ENCODE measurements at places on chromosomes 7 and 10.

DNA sequence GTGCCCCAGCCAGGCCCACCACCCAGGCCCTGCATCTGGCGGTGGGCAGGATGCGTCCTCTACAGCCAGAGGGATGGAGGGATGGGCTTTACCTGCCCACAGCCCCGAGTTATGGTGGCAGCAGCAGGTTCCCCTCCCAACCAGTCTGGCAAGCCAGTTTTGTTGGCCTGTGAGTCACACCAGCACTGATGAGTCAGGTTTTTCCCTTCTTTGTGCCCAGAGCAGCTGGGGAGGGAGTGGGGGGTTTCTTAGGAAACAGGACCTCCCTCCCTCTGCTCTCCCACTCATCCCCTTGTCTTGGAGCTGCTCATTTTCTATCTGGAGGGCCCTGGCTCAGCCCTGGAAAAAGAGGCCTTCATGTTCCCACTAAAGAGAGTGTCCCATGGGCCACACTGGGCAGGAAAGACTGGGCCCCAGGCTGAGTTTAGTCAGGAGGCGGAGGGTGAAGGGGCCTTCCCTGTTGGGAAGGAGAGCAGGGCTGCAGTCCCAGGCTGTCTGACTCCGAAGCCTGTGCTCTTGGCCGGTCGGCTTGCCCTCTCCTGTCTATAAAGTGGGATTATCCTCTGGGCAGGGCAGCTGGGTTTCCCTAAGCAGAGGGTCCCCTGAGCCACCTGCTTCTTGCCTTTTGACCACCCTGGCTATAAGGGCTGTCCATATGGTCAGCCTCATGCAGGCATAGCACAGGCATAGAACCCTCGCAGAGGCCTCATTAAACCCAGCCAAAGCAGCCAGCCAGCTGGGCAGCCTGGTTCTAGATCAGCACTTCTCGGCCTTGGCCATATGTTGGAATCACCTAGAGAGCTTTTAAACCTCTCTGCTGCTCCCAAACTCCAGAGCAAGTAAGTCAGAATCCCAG, 30.2 kb upstream of the ANKRD2 start:
- DNase-seq, result peak; percentile 49

DNA sequence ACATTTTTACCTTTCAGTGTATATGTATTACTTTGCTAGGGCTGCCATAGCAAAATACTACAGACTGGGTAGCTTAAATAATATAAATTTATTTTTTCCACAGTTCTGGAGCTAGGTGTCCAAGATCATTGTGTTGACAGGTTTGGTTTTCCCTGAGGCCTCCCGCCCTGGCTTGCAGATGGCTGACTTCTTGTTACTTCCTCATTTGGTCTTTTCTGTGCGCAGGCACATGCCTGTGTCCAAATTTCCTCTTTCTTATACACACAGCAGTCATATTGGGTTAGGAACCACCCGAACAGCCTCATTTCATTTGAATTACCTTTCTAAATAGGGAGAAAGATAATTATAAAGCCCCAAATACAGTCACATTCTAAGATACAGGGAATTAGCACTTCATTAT, 521.6 kb upstream of the SORCS1 start:
- no peak for DNase-seq

- DNase-seq, result no peak
These were observed 12.1 kb downstream of the TMEM236 start for GRCh38 chr10:17764142-17764541.

DNA sequence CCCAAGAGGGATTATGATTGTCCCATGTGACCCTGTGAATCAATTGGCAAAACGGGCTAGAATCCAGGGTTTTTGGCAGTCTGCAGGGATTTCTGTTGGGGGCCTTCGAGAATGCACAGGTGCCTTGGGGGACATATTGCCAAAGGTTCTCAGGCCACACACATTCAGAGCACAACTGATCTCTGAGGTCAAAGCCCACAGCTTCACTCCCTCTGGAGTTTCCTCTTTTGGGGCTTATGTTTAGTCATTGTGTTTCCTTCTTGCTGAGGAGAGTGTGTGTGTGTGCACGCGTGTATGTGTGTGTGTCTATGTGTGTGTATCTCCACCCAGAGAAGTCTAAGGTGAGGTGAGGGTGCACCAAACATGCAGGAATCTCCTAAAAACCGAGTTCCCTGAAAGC, 8.8 kb downstream of the PPIF start:
- no peak for DNase-seq

DNA sequence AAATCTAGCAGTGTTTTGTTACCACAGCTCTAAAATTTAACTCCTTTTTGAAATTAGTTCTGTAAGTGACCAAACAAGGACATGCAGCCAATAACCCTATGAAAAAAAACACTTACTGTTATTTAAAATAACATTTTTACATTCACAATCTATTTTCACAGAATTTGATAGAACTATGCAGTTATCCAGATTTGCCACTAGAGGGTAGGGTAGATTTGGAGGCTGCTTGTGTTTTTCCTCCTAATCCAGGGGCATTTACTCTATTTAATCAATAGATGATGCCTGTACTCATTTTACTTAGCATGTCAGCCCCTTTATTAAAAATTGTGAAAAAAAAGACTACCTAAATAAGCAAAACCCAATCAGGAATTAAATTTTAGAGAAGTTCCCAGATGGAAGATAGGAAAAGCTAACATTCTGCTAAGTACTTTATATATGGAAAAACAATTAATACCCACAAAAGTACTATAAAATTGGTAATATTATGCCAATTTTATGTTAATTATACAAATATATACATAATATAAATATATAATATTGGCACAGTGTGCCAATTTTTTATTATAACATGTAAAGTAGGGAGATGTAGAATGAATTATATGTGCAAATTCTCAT, 18.1 kb upstream of the LIPK start:
- DNase-seq, result no peak

DNA sequence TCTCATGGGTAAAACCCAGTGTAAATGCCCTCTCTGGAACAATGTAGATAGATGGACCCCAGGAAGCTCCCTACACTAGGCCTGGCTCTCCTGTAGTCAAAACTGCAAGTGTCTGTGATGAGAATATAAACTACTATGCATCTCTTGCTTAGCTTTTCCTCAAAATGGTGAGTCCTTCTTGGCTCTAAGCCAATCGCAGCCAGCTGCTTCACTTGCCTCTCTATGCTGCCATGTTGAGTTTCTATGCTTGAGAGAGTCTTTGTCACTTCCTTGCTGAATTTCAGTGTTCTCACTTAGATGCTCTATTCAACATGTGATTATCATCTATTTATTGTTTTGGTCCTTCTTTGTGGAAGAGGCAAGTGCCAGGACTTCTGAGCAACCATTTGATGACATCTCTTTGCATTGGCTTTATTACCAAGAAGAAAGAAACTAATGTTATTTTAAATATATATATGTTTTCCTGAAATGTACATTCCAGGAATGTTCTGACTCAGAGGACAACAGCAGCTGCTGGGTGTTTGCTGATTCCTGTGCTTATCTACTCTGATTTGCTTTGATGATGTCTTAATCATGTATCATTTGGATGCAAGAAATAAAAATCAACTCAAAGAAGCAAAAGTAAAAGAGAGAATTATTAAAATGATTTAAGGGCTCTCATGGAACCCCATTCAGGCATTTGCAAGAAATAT, 16.6 kb downstream of the TAS2R40 start:
- DNase-seq, result no peak

- DNase-seq, result no peak
These were observed 7.7 kb downstream of the HTR7 start for GRCh38 chr10:90849956-90850749.

Measured in activated CD4-positive, alpha-beta T cell treated with anti-CD3 and anti-CD28 coated beads for 4 hours (primary cell).